ENCODE measurements at places on chromosomes 6 and 20. TPM values are rescaled to one million over a fixed set of nuclear protein-coding genes. Genes with fewer than 3 reads are reported as not detected.

Gene CCND3
- 102 TPM for total RNA-seq

Gene CTCFL
- total RNA-seq, result not detected

Gene EDN1
- 39.7 TPM for total RNA-seq

Gene OLIG3
- not detected for total RNA-seq

Gene MAN1A1
- total RNA-seq, result 1.3 TPM

Gene EFCAB8
- total RNA-seq, result 0.06 TPM

Gene CST7
- not detected for total RNA-seq

Gene EYA2
- 0.08 TPM for total RNA-seq

DNA sequence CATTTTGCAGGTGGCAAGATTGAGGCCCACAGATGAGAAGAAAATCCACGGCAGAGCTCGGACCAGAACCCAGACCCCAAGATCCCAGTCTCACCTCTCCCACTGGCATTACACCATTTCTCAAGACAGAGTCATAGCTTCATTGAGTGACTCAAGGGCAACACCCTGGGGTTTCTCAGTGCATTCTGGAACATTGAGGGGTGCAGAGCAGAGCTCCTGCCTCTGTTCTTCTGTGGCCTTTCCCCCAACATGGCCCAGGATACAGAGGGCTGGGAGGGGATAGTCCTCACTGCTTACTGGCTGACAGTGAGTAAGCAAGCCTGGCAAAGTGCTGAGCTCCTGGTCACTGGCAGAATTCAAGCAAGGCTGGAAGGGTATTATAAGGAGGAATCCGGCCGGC, 74.0 kb downstream of the MDGA1 start:
- no peak for DNase-seq

- DNase-seq, result peak; percentile 18
Measured at GRCh38 chr6:7819431-7820015, 91.1 kb downstream of the TXNDC5 start.

DNA sequence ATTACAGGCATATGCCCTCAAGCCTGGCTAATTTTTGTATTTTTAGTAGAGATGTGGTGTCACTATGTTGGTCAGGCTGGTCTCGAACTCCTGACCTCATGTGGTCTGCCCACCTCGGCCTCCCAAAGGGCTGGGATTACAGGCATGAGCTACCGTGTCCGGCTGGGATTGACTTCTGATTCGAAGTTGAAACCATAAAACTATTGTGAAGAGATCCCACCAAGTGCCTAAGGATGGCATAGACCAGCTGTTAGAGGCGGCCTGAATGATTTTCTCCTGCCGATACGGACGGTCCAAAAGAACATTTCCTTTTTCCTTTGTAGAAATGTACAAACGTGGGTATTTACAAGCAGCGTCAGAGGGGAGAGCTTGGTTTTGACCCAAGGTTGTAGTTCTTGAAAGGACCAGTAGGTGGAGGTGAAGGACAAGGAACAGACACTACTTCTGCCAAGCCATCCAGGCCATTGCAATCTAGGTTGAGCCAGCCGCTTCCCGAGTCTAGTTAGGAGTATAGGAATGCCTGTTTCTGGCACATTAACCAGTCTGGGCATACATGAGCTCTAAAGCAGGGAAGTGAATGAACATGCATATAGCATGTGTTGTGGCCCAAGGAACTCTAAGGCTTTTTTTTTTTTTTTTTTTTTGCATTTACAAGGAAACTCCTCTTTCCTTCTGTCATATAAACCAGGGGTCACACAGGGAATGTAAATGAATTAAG, 29.0 kb downstream of the MOCS3 start:
- peak; percentile 82 for DNase-seq

GRCh38 chr6:20038410-20039204, 173.7 kb downstream of the MBOAT1 start:
- DNase-seq, result no peak

DNA sequence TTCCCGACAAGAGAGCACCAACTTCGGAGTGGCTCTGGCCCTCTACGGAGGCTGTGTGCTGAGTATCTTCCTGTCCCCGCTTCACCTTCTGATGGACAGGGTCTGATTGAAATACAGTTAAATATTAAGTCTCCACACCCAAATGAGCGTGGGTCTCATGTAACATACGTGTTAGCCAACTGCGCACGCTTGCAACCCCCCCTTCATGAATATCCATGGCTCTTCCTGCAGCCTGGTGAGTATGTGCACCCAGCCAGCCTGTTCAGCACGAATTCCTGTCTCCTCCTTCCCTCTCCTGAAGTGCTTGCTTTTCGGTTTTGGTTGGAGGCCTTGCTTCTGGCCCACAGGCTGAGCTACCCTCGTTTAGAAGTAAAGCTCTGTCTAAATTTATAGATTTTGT, 102.9 kb upstream of the FRMD1 start:
- no peak for DNase-seq

DNA sequence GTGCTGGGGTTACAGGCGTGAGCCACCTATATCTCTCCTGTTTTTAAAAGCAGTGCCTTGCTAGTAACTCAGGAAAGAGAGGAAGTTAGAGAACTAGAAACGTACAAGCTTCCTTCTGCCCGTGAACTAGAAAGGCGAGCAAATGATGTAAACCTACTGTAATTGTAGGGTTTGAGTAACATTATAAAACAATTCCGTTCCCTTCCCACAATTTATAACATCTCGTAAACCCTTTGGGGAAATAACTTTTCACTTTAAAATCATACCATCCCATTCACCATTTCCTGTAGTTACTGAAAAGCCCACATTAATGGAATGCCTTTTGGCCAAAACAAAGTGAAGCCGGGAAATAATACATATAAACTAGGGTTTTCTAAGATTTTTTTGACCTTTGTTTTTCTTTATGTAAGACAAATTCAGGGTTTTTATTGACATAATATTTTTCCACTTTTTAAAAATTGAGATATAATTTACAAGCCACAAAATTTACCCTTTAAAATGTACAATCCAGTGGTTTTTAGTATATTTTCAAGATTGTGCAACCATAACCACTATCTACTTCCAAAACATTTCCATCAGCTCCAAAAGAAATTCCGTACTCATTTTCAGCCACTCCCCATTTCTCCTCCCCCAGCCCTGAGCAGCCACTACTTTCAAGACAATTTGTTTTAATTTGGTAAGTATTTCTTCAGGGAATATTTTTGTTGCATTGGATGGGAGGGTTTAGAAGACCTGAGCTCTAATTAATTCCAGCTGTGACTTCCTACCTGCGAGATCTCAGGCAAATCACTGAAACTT, 175.1 kb upstream of the PDE10A start:
- no peak for DNase-seq

- no peak for DNase-seq
Measured at GRCh38 chr6:54813892-54814291, 32.7 kb upstream of the FAM83B start.

DNA sequence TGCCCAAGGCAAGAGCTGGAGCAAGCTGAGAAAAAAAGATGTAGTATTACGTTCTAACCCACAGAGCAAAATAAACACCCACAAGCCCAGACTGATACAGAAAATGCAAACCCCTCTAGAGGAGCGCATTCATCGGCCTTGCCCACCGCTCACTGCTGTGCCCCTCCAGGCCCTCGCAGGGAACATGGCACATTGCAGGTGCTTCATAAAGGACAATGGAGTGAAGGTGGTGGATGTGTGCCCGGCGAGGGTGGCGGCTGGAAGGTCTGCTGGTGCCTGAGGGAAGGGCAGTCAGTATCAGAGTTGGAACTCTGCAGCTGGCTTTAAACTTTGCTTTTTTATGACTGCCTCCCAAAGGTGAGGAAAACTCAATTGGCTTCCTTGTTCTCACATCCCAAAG, 18.5 kb upstream of the IRF4 start:
- DNase-seq, result no peak

- DNase-seq, result no peak
Measured at GRCh38 chr20:45179166-45179565, 4.5 kb downstream of the PI3 start.

GRCh38 chr6:52403086-52403485, 17.1 kb upstream of the EFHC1 start:
- no peak for DNase-seq

DNA sequence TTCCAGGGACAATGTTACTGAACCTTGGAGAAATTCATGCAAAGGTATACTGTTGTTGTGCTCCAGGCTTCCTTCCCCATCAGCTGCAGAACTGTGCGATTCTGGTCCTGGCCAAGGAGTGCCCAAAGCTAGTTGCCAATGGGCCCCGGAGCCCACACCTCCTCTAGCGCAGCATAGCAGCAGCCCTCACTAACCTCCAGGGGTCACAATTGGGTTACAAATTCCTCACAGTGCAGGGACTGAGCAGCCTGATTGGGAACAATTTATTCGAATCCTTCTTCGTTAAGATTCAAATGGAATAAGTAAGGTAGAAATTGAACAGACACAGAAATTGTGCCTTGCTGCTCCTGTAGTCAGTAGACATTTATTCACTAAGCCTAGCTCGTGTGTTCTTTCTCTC, 284.9 kb downstream of the PRKN start:
- DNase-seq, result no peak

- no peak for DNase-seq
Measured at GRCh38 chr6:75351570-75351969, 67.0 kb upstream of the TMEM30A start.

- DNase-seq, result peak; percentile 94
Measured at GRCh38 chr20:17849901-17850683, 118.5 kb downstream of the SNX5 start.

DNA sequence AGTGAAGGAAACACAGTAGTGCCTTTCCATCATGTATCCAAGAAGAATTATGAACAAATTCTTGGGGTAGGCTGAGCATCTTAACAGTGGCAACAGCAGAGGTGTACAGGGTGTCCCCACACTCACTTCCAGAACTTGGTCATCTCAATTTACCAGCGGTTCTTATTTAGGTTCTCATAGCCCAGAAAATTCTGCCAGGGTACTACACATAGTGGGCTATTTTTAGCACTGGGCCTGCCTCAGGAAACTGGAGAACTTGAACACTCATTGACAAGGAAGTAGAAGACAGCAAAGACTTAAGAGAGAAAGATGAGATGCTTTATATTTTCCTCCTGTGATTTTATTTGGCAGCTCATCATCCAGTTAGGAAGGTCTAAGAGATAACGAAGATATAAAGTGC, 71.8 kb upstream of the PHIP start:
- DNase-seq, result no peak

GRCh38 chr6:81572020-81572419, 180.5 kb downstream of the TENT5A start:
- DNase-seq, result no peak

DNA sequence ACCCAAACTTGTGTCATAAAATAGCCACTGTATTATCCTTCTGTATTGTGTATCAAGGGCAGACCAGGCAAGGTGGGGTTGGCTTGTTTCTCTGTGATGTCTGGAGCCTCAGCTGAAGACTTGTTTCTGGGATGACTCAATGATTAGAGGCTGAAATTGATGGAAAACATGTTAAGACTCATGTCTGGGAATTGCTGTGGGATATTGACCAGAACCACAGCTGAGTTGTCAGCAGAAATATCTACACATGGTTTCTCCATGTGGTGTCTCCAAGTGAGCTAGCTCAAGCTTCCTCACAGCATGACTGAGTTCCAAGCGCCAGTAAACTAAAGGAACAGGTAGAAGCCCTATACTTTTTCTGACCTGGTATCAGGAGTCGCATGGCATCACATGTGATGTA, 128.5 kb upstream of the SYNDIG1 start:
- DNase-seq, result no peak

DNA sequence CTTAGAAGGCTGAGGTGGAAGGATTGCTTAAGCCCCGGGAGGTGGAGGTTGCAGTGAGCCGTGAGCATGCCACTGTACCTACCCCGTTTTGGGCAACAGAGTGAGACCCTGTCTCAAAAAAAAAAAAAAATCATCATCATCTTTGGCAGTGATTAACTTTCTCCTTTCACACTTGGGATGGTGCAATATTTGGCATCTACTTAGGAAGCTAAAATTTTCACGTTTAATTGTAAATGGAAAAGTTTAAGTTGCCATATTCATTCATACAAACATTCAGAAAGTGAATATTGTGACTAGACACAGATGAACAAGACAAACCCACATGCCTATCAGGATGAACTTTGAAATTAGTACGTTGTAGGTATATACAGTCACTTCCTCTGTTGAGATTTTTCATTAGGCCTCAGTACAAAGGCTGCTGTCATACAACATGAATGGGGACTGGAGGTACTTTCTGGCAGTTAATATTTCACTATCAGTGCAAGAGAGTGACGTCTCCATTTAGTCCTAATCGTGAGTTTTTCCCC, 10.3 kb downstream of the TOP1 start:
- DNase-seq, result no peak

GRCh38 chr20:59105581-59105980, 58.0 kb upstream of the ZNF831 start:
- no peak for DNase-seq

GRCh38 chr6:7417684-7418083, 28.1 kb downstream of the RIOK1 start:
- DNase-seq, result no peak

DNA sequence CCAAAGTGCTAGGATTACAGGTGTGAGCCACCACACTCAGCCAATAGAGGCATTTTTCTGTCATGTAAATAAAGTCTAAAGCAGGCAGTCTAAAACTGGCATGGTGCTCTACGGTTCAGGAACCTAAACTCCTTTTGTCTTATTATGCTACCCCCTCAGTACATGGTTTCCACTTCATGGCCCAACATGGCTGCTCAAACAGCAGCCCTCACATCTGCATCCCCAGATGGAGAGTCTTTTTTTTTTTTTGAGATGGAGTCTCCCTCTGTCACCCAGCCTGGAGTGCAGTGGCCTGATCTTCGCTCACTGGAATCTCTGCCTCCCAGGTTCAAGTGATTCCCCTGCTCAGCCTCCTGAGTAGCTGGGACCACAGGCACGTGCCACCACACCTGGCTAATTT, 38.3 kb downstream of the SLC52A3 start:
- no peak for DNase-seq

DNA sequence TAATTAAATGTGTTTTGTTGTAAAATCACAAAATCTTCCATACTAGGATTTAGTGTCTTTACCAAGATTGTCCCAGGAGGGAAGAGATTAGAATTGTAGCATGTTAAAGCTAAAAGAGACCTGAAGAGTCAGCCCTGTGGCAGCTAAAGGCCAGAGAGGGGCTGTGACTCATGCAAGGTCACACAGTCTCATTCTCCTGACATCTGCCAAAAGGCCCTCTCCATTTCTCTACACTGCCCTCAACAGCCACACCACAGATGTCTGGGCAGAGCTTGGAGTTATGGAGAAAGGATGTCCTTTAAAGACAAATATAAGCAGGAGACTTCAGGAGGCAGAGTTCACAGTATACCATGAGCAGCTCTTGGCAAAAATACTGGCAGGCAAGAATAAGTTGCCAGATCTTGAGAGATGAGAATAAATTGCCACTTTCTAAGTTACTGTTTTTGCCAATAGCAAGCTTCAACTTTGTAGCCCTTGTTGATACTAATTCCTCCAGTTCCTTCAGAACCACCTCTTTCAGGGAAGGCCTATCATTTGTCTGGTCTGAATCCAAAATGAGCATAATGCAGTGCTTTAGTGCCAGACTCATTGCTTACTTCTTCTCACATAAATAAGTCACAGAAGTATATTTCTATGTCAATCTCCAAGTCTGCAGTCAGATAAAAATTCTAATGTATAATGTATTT, 41.7 kb downstream of the AKIRIN2 start:
- peak; percentile 14 for DNase-seq

All from SJSA1 (cell line).